ENCODE measurements at places on chromosomes 2 and 18.

DNA sequence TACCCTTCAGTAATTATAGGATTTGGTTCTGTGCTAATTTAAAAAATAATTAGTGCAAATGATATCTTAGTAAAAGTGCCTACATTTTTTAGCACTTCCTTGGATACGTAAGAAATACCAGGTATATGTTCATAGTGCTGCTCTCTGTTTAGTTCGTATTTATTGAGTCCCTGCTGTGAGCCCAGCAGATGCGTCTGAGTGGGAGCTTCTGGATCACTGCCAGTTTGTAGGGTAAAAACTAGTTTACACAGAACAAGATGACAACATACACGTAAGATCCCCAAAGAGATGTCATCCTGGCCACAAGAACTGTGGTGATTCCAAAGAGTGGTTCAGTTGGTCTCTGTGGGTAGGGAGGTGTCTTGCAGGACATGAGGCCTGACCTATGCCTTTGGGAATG is 103.2 kb downstream of the CTIF start:
- no peak for DNase-seq

GRCh38 chr2:232438951-232439757 is 16.8 kb upstream of the ALPI start:
- no peak for DNase-seq

DNA sequence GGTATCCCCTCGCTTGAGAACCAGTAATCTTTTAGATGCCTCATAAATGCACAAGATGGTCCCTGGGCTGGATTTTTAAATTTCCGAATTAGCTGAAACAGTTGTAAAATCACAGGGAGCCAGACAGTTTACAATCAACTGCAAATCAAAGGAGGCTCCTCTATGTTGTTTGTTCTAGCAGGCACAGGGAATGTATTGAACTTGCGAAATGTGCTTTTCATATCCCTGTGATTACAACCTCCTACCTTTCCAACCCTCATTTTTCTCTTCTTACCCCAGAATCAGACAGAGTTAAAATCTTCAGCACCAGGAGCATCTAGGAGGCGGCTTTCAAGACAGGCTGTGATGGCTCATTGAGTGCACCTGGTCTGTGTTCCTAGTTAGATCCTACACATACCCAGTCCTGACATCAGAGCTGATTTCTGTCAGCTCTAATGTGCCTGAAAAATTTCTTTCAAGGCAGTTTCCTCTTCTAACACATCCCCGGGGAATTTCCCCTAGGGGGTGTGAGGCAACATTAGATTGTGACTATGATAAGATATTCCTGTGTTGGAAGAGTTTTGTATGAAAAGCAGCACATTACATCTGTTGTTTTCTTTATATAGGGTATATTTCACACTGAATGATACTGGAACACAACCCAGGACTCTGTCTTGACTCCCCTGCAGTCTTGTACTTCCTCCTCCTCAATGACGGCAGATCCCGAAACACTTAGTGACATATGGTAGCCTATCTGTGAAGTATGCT is 17.9 kb upstream of the CAVIN2 start:
- DNase-seq = peak; percentile 81

- DNase-seq = peak; percentile 65
Measured at GRCh38 chr2:36695746-36696415, 626 bp upstream of the VIT start.

- no peak for DNase-seq
Measured at GRCh38 chr2:188333751-188334524, 42.3 kb downstream of the GULP1 start.

GRCh38 chr2:44804406-44805265 is 136.9 kb upstream of the SIX3 start:
- no peak for DNase-seq

GRCh38 chr2:16135196-16135912 is 195.0 kb downstream of the MYCN start:
- no peak for DNase-seq

GRCh38 chr18:46424898-46425297 is 232.1 kb downstream of the LOXHD1 start:
- no peak for DNase-seq

DNA sequence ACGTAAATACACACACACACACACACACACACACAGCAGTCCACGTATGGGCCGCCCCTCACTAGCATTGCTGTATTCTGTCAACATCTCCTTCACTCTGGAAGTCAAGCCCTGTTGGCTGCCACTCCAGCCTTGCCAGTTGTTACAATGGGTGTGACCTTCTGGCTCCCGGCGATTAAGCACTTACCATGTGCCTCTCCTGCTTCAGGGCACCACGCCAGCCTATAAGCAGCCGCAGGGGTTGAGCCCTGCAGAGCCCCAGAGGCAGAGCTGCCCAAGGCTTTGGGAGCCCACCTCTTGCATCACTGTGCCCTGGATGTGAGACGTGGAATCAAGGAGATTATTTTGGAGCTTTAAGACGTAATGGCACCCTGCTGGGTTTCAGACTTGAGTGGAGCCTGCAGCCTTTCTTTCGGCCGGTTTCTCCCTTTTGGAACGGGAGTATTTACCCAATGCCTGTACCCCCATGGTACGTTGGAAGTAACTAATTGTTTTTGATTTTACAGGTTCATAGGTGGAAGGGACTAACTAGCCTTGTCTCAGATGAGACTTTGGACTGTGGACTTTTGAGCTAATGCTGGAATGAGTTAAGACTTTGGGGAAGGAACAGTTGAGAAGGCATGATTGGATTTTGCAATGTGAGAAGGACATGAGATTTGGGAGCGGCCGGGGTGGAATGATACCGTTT is 54.5 kb upstream of the ROCK2 start:
- no peak for DNase-seq

- DNase-seq = peak; percentile 69
Measured at GRCh38 chr2:98917031-98917471, 19.0 kb downstream of the CRACDL start.

DNA sequence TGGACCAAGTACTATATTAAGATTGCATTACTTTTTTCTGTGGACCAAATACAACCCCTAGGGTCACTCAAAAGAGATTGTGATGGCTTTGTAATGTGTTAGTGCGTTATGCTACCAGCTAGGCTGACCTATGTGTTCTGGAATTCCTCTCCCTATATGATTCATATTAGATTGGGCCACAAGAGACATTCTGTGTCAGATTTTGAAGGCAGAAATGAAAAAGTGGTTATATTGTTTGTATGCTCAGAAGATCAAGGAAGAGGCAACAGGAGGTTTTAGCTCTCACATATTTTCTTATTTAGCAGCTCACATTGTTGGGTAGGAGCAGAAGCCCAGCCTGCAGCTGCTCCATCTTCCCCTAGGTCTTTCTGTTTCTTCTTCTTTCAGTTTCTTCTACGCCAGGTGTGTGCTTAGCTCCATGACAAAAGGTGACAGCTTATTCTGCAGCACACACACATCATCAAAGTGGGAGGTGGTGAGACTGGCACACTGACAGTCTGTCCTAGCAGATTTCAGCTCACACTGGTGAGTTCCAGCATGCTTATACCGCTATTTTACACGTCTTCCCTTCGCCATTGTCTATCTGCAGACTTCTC is 156.8 kb upstream of the UBE2E3 start:
- DNase-seq = peak; percentile 77

DNA sequence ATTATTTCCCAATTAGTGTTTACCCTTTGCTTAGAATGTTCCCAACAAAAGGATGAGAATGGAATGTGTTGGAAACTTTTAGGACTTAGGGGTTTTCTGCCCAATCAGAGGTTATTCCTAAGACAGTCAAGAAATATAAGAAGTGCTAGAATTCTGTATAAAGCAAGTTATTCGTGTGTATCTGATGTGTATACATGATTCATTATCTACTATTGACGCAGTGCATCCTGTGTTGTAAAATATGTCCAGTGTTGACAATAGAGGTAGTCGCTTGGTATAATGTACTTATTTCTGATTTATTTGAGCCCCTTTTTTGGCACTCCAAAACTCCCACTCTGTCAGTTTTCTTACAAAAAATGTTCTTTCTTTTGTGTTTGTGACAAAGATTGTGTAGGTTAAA is 881 bp downstream of the PIKFYVE start:
- no peak for DNase-seq

GRCh38 chr2:239467956-239468490 is 67.2 kb upstream of the HDAC4 start:
- DNase-seq = no peak

- DNase-seq = no peak
Measured at GRCh38 chr2:240293557-240294461, 141.7 kb upstream of the GPC1 start.

DNA sequence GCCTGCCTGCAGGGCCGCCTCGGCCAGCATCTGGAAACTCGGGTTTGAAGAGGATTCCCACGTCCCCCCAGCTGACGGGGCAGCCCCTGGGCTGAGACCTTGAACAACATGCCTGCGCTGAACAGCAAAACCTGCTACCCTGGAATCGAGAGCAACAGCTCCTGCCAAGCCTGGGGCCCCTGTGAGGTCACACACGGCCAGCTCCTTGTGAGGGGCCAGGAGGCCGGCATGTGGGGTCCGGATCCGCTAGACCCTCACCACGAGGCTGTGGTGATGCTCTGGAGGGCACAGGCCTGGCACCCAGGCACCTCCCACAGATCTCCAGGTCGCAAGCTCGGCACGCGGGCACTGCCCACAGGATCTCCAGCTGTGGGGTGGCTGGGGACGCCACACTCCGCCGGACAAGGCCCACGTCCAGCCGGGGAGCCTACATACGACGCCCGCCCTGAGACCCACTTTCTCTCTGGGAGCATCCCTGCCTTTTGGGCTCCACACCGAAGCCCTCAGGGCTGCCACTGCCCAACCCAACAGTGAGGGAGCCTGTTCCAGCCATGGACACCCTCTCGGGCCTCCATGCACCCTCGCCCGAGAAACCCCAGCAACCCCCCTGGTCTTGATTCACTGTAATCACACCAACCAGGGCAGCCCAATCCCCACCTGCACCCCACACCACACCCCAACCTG is 34.1 kb downstream of the SLC66A2 start:
- DNase-seq = no peak

DNA sequence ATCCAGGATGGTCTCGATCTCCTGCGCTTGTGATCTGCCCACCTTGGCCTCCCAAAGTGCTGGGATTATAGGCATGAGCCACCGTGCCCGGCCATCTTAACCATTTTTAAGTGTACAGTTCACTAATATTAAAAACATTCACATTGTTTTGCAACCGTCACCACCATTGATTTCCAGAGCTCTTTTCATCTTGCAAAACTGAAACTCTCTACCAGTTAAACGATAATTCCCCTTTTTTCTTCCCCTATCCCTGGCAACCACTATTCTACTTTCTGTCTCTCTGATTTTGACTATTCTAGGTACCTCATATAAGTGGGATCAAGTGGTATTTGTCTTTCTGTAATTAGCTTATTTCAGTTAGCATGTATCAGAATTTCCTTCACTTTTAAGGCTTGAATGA is 16.8 kb upstream of the NEUROD1 start:
- no peak for DNase-seq

GRCh38 chr2:217993817-217994463 is 8.9 kb downstream of the TNS1 start:
- DNase-seq = no peak

GRCh38 chr2:118250001-118250400 is 161.7 kb downstream of the INSIG2 start:
- no peak for DNase-seq

GRCh38 chr2:119710281-119710680 is 31.3 kb downstream of the TMEM177 start:
- DNase-seq = no peak

DNA sequence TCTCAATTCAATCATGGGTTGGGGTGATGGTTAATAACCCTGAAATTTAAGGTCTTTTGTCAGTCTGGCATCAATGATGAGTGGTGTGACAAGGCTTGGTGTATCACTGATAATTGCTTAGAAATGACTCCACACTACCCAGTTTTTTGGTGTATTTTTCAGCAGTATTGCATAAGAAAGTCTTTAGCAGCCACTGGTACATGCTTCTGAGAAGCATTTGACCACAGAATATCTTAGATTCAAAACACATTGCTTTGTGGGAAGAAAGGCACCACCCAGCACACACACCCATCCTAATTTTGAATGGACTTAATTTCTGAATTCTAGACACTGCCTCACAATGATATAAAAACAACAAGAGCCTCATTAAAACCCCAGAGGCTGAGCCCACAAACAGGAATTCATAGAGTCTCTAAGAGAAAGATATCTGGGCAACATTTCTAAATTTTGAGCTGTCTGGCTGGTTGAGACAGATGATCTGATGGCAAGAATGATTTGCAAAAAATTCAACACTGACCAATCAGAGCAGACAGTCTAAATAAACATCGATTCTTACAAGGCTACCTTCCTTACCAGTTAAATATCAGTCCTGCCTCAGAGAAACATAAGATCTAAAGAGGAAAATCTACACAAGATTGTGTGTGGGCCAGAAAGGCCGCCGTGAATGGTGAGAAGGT is 114.7 kb upstream of the CYP1B1 start:
- peak; percentile 94 for DNase-seq

DNA sequence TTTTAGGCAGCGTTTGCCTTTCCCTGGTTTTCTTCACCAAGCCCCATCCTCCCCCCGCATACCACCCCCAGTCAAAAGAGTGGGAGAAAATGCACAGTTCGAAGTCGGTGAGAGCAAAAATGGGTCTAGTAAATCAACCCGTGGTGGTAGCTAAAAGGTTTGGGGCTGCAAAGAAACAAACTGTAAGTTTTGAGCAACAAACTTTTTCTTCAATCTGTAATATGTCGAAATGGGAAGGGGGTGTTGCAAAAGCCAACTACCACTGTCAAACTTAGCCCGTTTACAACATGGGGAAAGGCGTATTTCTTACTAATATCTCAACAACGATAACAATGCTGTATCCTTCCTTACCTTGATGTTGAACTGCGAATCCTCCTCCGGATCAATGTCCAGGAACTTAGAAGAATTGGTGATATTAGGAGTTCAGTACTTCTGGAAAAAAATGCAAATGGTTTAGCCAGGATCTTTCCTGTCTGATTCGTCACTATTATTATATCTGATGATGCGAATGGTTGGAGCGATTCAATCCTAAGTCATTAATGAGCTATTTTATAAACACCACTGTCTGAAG is 2.4 kb upstream of the SATB2 start:
- peak; percentile 26 for DNase-seq

DNA sequence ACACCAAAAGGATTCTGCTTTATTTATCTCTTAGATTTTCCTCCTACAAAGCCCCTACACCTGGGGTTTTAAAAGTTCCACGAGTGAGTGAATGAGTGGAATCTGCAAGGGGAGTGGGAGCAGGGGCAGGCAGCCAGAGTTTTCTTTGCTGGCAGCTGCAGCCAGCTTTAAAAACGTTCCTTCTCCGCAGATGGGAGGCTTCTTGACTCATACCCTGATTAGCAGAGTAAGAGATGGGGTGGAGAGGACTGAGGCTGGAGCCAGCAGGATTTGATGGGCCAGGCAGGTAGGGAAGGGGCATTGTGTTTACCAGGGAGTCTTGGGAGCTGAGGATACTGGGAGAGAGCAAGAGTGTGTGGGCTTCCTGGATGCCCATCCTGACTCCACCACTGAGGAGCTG is 99.6 kb upstream of the TNP1 start:
- DNase-seq = no peak

GRCh38 chr2:136490100-136490499 is 275.2 kb upstream of the THSD7B start:
- DNase-seq = no peak

- no peak for DNase-seq
Measured at GRCh38 chr2:126802774-126803433, 95.8 kb upstream of the TEX51 start.
